8988T (cell line): ENCODE measurements at places on chromosomes 1 and 21.

GRCh38 chr1:32786856-32787255, 30.3 kb downstream of the YARS1 start:
- DNase-seq, result no peak

GRCh38 chr1:230636575-230637148, 5.6 kb upstream of the COG2 start:
- no peak for DNase-seq

GRCh38 chr21:17414766-17415165, 98.1 kb upstream of the CXADR start:
- DNase-seq, result no peak

GRCh38 chr1:112265931-112266330, 130.1 kb upstream of the CTTNBP2NL start:
- no peak for DNase-seq

- DNase-seq, result no peak
Measured at GRCh38 chr1:81226603-81226928, 574.2 kb upstream of the ADGRL2 start.
